ENCODE measurements at places on chromosomes 11 and 22. TPM values are rescaled to one million over a fixed set of nuclear protein-coding genes. Genes with fewer than 3 reads are reported as not detected.

Gene NCAM1
- total RNA-seq, result 17.4 TPM

Gene MRGPRX3
- total RNA-seq, result not detected

- H3K27me3 ChIP-seq, result no peaks in the 10 kb centered on the region
- no peak overlapping the region for H3K27ac ChIP-seq
- no peak overlapping the region for H3K4me3 ChIP-seq
These were observed 604.9 kb downstream of the BUD13 start for GRCh38 chr11:116167706-116168458.

Gene FAM83F
- total RNA-seq, result 0.82 TPM

- DNase-seq, result no peak
- peaks cover 56% of the 10 kb centered on the region for H3K4me1 ChIP-seq
- H3K36me3 ChIP-seq, result no peaks in the 10 kb centered on the region
- no peak overlapping the region for H3K4me3 ChIP-seq
- H3K27me3 ChIP-seq, result no peaks in the 10 kb centered on the region
- peak overlapping the region; percentile 74 for H3K27ac ChIP-seq
These were observed 16.5 kb upstream of the MALAT1 start for GRCh38 chr11:65482306-65482850.

Gene CNGA4
- total RNA-seq, result 0.31 TPM

Gene APOL1
- 7.5 TPM for total RNA-seq

- no peak overlapping the region for H3K27ac ChIP-seq
- DNase-seq, result no peak
- peaks cover 9% of the 10 kb centered on the region for H3K27me3 ChIP-seq
- no peak overlapping the region for H3K4me3 ChIP-seq
- H3K36me3 ChIP-seq, result no peaks in the 10 kb centered on the region
These were observed 90.0 kb downstream of the TSPAN18 start for GRCh38 chr11:44816761-44817160.

Gene HOATZ
- 0.43 TPM for total RNA-seq

Gene PTPRJ
- 17.4 TPM for total RNA-seq

Gene CD59
- 587 TPM for total RNA-seq

DNA sequence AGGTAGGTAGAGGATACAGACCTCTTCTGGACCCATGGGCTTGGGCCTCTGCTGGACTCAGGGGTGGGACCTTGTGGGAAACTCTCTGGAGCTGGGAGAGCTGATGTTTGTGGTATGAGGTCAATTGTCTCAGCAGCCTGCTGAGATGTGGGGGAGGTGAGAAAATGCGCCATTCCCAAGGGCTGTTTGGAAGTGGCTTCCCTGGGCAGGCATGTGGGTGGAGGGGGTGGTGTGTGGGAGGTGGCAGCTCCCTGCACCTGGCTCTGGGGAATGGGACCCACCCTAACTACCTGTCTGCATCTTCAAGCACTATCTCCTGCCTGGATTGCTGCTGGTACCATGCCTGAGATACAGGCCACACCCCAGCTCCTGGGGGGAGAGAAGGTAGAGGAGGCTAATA lies 97.4 kb upstream of the THY1 start:
- no peak overlapping the region for H3K4me3 ChIP-seq
- DNase-seq, result no peak
- H3K27ac ChIP-seq, result no peak overlapping the region
- peaks cover 29% of the 10 kb centered on the region for H3K27me3 ChIP-seq
- no peaks in the 10 kb centered on the region for H3K4me1 ChIP-seq

- no peak for DNase-seq
- H3K27me3 ChIP-seq, result no peaks in the 10 kb centered on the region
- H3K4me3 ChIP-seq, result no peak overlapping the region
- H3K27ac ChIP-seq, result no peak overlapping the region
- no peaks in the 10 kb centered on the region for H3K36me3 ChIP-seq
These were observed 25.2 kb upstream of the MTCH2 start for GRCh38 chr11:47667555-47667954.

Gene KRTAP5-11
- total RNA-seq, result not detected

Gene WBP2NL
- not detected for total RNA-seq

DNA sequence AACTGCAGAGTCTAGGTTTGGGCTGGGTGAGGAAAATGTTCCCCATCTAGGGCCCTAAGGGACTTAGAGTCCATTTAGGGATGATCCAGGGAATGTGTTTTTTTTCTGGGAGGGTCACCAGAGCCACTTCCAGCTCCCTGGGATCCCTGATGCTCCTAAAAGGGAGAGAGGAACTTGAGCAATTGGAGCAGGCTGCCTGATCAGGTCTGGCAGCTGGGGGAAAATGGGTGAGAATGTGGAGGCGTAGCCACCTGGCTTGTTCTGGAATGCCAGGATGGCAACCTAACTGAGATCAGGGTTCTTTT lies 1.2 kb downstream of the PGAP2 start:
- DNase-seq, result no peak
- H3K36me3 ChIP-seq, result no peaks in the 10 kb centered on the region
- H3K27ac ChIP-seq, result no peak overlapping the region
- H3K27me3 ChIP-seq, result no peaks in the 10 kb centered on the region

DNA sequence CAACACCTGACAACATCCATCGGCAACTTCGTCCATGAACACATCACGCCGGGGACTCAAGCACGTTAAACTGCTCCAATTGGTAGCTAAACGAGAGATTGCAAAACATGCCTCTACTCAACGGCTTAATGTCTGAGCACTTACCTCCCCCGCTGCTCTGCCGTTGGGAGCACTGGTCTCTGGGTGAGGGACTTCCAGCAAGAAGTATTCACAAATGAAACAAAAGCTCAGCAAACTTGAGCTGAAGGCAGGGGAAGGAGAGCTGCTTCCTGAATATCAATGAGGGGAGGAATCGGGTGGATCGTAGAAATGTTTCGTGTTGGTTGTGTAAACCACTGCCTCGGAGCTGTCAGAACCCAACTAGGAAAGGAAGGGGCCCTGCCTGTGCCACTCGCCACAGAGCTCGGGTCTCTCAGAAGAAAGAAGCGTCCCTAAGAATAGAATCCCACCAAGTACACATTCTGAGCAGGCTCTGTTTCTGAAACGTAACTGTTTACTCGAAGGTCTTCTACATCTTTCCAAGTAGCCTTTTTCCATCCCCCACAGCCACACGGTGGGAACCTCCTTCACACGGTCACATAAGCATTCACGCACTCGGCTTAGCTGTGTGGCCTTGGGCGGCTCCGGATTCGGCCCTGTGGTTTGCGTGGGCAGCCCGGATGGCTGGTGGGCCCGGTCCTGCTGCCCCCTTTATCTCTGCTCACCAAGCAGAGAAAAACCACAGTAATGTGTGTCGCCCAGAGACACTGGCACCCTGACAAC lies at the start of gene MLC1:
Gene MLC1 (minus strand): TSS at position 216 of the 762 bp plus-strand sequence. CDS start 524 bp downstream, outside the sequence.
- peak within 1 kb of the TSS; percentile 31 for H3K27ac ChIP-seq
- H3K27me3 ChIP-seq, result peaks cover 2% of the 10 kb centered on the region
- no peaks in the 10 kb centered on the region for H3K36me3 ChIP-seq
- DNase-seq, result peak; percentile 83
- peak within 1 kb of the TSS; percentile 21 for H3K4me3 ChIP-seq

DNA sequence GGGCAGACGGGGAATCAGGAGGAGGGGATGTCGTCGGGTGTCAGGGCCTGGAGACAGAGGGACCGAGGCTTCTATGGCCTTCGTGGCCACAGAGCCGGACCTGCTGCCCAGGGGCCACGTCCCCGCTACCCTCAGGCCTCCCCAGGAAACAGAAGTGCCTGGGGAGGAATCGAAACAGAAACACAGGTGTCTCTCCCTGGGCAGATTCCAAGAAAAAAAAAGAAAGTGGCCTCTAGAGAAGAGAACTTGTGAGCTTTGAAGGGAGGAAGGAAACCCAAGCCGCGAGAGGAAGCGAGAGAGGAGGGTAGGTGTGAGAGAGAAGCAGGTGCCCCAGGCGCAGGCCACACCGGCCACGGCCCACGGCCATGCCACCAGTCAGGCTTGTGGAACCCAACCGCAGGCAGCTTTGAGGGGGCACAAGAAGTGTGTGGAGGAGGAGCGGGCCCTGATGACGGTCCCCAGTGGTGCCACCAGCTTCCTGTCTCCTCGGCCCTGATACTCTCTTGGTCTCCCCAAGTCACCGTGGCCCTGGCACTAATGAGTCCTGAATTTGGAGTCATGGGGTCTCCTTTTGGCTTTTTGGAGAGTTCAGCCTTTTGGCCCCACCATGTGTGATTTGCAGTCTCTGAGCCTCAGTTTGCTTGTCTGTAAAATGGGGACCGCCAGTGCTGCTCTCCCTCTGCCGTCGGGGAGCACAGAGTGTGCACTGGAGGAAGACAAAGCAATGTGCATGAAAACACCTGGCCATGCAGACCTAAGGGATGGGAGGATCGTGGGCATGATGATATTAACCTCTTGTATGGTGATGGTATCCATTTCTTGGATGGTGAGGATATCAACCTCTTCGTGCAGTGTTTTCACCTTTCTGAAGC lies 25.2 kb downstream of the LIF start:
- no peak for DNase-seq
- H3K36me3 ChIP-seq, result no peaks in the 10 kb centered on the region
- peaks cover 23% of the 10 kb centered on the region for H3K4me1 ChIP-seq
- no peak overlapping the region for H3K27ac ChIP-seq
- H3K27me3 ChIP-seq, result no peaks in the 10 kb centered on the region

DNA sequence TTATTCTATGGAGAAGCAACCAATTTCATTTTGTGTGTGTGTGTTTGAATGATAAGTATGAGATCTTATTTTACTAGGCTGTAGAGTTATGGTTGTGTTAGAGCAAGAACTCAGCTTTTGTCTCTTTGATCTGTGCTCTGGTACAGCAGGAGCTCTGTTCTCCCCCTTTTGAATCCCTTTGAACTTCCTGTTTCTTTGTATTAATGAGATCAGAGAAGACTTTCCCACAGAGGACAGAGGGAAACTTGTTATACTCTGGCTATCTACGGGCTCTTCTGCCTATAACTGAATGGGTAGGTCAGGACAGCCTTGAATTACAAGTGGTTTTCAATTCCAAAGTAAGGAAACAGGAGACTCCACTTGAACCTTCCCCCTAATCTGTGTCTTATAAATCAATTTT lies 1015.0 kb upstream of the RAG2 start:
- no peaks in the 10 kb centered on the region for H3K27me3 ChIP-seq
- no peak overlapping the region for H3K4me3 ChIP-seq
- no peaks in the 10 kb centered on the region for H3K36me3 ChIP-seq
- no peak for DNase-seq

GRCh38 chr11:61542705-61543104 lies 34.2 kb downstream of the LRRC10B start:
- no peak overlapping the region for H3K27ac ChIP-seq
- no peaks in the 10 kb centered on the region for H3K4me1 ChIP-seq
- H3K4me3 ChIP-seq, result no peak overlapping the region

GRCh38 chr22:39851606-39852315 lies 41.8 kb downstream of the ENTHD1 start:
- no peaks in the 10 kb centered on the region for H3K4me1 ChIP-seq
- H3K4me3 ChIP-seq, result no peak overlapping the region
- no peaks in the 10 kb centered on the region for H3K36me3 ChIP-seq
- DNase-seq, result no peak

- no peak for DNase-seq
- H3K4me3 ChIP-seq, result no peak overlapping the region
- H3K27ac ChIP-seq, result no peak overlapping the region
- no peaks in the 10 kb centered on the region for H3K27me3 ChIP-seq
These were observed 41.2 kb downstream of the STIM1 start for GRCh38 chr11:3896644-3897043.

DNA sequence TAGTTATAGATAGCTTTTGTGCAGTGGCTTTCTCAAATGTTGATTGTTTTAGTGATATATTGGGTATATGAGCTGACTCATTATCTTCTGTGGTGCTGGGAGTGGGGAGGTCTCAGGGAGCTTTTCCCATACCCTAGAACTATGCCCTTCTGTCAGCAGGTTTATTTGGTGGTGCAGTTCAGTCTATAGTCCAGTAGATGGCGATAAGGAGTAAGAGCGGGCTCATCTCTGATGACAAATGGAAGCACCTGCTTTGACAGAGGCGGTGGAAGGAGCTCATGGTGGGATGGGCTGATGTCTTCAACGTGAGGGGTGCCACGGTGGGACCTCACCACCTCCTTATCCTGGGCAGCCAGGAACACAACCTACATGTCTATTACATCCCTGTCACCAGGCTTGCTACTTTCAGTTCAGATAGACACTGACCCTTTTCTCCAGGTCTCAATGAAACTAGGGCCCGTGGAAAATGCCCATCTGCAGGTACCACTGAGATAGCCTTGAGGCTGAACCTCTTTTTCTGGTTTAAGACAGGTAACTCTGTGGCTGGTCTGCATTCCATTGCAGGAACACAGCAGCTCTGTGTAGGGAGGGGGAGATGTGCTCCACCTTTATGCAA lies 13.0 kb upstream of the OR6A2 start:
- no peak overlapping the region for H3K4me3 ChIP-seq
- H3K27ac ChIP-seq, result no peak overlapping the region
- no peaks in the 10 kb centered on the region for H3K36me3 ChIP-seq
- peak; percentile 7 for DNase-seq
- no peaks in the 10 kb centered on the region for H3K27me3 ChIP-seq
- no peaks in the 10 kb centered on the region for H3K4me1 ChIP-seq

DNA sequence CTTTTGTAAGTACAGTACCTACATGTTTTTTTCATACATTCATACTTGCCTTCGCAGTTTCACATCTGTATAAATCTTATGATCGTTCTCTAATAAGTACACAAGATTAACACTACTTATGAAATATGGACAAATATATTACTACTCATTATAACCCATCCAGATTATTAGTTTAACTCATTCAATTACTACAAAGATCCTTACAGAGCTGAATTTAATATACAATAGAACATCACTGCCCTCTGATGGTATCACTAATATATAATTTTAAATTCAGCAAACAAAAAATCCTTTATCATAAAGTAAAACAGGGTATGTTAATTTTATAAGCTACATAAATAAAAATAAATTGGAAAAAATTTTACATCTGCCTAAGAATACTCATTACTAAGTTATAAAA lies 7.4 kb downstream of the SVIP start:
- H3K27ac ChIP-seq, result no peak overlapping the region
- no peaks in the 10 kb centered on the region for H3K27me3 ChIP-seq
- peaks cover 4% of the 10 kb centered on the region for H3K36me3 ChIP-seq
- H3K4me1 ChIP-seq, result no peaks in the 10 kb centered on the region
- no peak for DNase-seq
- H3K4me3 ChIP-seq, result no peak overlapping the region

DNA sequence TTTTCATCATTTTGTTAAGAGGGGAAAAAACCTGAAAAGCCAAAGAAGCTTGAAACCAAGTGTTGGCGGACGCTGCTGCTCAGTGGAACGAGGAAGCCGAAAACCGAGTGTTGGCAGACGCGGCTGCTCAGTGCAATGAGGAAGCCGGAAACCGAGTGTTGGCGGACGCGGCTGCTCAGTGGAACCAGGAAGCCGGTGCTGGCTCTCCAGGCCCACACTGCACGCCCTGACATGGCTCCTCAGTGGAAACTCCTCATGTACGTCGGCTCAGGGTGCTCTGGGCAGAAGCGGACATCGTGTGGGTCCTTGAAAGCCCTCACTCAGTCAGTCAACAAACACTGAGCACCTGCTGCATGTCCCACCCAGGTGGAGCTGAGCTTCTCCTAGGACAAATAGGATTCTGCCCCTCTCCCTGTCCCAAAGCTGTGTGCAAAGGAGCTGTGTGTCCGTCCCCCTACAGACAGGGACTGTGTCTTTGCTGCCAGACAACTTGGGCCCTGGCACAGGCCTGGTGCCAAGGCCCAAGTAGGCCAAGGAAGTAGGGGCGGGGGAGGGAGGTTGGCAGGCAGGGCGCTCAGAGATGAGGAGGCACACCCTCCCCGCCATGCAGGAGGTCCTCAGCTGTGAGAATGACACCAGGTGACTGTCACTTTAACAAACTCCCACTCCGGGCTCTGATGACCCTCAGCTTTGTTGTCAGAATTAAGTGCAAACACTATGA lies 37.3 kb downstream of the PHF21B start:
- H3K36me3 ChIP-seq, result no peaks in the 10 kb centered on the region
- H3K4me3 ChIP-seq, result no peak overlapping the region
- H3K4me1 ChIP-seq, result no peaks in the 10 kb centered on the region
- H3K27ac ChIP-seq, result no peak overlapping the region
- DNase-seq, result no peak

Data from astrocyte (in vitro differentiated cells and primary cell).